Hematopoietic multipotent progenitor cell (in vitro differentiated cells): ENCODE measurements at places on chromosomes 6 and 20.

- no peak for DNase-seq
Measured at GRCh38 chr6:110816677-110817076, 1.4 kb upstream of the CDK19 start.

DNA sequence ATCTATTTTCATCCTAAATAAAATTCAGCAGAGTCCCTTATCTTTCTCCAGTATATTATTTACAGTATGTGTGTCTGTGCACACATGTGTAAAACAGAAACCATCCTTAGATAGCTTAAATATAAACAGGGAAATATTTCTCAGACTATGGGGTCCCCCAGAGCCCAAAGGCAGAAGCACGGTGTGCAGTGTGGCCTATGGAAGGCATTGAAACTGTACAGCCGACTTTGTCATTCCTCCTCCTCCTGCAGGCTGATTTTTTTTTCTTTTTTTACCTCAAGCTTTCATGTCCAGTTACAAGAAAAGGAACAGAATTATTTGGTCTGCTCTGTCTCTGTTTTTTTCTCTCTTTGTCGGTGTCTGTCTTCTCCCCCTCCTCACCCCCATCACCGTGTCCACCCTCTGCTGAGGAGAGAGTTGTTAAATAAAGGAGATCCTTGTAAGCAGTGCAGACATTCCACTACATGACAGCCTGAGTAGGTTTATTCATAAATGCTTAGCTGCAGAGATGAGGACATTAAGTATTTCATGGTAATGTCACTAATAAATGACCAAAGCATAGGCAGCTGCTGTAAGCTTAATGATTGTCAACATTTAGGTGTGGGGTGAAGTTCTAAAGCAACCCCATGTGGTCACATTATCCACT lies 31.8 kb upstream of the SLC35D3 start:
- no peak for DNase-seq

- DNase-seq: no peak
Measured at GRCh38 chr20:41147767-41148191, 10.4 kb downstream of the PLCG1 start.

GRCh38 chr20:64176971-64177370 lies 12.7 kb downstream of the MYT1 start:
- no peak for DNase-seq

DNA sequence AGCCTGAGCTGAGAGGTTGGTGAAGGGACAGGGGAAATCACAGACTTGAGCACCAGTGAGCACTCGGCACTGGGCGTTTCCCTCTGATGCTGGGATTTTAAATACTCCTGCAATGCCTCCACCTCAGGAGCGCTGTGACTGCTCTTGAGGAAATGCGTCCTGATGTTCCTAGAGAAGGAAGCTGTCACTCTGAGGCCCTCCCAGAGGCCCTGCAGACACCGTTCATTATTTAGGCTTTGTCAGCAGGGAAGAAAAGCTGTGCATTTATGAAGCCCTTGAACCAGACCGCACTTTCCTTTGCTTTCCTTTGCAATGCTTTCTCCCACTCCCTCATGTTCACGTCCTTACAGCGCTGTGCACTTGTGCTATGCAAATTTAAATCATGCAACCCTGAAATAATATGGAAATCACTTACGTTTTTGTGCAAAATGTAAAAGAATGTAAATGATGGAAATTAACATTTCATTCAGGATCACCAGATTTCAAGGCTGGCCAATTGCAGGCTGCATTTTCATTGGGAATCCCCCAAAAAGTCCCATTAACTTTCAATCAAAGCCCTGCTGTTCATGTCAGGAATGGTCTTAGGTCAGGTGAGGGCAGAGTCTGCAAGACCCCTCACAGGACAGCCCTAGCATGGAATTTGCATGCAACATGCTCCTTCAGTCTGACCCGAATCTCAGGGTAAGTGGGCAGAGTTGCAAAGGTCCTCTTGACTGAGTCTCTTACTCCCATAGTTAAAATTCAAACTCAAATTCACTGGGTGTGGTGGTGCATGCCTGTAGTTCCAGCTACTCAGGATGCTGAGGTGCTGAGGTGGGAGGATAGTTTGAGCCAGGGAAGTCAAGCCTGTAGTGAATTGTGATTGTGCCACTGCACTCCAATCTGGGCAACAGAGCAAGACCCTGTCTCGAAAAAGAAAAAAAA lies 45.8 kb upstream of the SYNDIG1 start:
- no peak for DNase-seq

GRCh38 chr6:34570066-34570833 lies 14.1 kb upstream of the SPDEF start:
- no peak for DNase-seq

DNA sequence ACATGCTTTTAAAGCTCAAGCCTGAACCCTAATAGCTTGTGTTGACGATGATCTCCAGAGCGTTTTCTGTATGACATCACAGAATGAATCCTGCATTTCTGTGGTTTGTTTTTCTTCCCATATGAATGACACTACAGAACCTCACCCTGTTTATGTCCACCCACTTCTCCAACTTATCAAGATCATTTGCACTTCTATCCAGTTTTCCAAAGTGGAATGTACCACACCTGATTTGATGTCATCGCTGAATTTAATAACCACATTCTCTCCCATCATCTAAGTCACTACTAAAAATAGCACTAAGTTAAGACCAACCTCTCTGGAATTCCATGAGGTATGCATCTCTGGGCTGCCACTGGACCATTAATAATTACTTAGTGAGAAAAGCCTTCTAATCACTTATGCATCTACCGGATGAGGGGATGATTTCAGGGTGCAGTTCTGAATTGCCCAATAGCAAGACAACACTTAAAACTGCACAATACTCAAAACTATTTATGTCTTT lies 33.3 kb upstream of the CITED2 start:
- DNase-seq: no peak

- no peak for DNase-seq
Measured at GRCh38 chr6:105869835-105870440, 216.2 kb upstream of the PRDM1 start.

DNA sequence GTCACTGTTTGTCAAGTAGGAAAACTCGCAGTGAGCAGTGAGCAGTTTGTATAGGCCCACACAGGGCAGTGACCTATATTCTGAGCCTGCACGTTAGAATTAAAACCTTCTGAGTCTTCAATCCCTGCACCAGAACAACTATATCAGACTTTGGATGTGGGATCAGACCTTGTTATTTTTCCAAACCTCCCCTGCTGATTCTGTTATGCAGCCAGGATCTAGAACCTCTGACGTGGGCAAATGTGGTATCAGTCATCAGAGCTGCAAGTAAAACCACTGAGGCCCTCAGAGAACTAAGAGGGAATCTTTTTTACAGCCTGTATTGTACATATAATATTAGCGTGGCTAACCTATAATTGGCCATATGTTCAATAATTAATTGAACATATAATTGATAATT lies 32.0 kb upstream of the AKAP7 start:
- no peak for DNase-seq

- no peak for DNase-seq
Measured at GRCh38 chr20:2465100-2465499, 5.5 kb downstream of the SNRPB start.

DNA sequence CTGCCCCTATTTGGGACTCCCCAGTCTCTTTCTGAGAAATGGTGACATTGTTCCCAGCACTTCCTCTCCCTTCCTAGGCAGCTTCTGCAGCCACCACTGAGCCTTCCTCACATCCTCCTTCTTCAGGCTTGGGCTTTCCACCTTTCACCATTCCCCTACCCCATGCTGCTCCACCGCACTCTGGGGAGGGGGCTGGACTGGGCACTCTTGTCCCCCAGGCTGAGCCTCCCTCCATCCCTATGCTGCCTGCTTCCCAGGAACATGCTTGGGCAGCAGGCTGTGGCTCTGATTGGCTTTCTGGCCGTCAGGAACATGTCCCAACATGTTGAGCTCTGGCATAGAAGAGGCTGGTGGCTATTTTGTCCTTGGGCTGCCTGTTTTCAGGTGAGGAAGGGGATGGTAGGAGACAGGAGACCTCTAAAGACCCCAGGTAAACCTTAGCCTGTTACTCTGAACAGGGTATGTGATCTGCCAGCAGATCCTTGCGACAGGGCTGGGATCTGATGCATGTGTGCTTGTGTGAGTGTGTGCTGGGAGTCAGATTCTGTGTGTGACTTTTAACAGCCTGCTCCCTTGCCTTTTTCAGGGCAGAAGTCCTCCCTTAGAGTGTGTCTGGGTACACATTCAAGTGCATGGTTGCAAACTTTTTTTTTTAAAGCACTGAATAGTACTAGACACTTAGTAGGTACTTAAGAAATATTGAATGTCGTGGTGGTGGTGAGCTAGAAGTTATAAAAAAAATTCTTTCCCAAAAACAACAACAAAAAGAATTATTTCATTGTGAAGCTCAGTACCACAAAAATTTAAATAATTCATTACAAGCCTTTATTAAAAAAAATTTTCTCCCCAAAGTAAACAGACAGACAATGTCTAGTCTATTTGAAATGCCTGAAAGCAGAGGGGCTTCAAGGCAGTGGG lies 2.1 kb upstream of the CDKN1A start:
- DNase-seq: no peak
